ENCODE measurements at places on chromosomes 3 and 15. TPM values are rescaled to one million over a fixed set of nuclear protein-coding genes. Genes with fewer than 3 reads are reported as not detected.

DNA sequence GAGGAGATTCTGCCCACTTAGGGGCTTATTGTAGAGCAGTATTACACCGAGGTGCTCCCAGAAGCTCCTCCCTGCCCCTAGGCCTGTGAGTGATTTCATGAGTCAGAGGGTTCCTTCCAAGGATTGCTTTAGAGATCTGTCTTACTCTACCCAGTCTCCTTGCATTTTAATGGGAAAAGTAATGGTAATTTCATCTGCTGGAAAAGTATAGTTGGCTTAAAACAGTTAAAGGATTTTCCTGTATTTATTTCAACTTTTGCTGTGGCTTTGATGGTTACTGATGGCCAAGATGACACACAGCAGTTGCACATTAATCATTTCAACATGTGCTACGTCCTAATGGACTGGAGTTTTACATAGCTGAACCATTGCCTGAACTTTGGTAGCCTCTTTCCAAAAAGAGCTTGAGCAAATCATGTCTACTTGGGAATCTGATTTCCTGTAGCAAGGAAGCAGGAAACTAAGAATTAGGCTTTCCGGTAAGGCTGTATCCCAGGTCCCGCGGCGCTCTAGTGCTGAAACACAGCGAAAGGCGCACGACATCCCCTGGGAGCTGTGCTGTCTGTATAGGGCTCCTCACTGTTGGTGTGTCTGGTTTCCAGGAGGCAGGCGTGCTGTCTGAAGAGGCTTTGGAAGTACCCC lies 9.2 kb upstream of the PGPEP1L start:
- peak; percentile 31 for DNase-seq

Gene PLS1
- total RNA-seq, result 2.6 TPM

DNA sequence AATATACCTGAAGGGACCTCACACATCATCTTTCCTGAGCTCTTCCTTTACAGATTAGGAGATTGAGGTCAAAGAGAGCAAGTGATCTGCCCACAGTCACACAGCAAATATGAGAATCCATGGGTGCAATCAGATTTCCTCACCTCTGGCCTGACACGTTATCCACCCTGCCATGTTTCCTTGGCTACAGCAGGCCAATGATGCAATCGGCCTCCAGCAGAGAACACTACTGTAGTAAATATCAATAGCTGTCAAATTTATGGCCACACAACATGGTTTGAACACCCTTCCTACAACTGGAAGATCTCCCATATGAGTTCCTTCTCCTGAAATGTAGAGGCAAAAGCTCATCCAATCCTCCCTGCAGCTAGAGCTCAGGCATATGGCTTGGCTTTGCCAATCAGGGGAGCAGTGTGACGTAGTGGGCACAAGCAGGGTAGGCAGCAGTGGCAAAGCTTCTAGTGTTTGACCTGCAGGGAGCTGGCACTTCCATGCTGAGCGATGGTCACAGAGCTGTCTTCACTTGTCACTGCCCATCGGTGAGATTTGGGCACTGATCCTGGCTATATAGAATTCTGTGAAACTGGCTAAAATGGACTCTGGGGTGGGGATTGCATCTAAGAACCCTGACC lies 271.3 kb downstream of the TJP1 start:
- no peak for DNase-seq

Gene HYKK
- 6.9 TPM for total RNA-seq

DNA sequence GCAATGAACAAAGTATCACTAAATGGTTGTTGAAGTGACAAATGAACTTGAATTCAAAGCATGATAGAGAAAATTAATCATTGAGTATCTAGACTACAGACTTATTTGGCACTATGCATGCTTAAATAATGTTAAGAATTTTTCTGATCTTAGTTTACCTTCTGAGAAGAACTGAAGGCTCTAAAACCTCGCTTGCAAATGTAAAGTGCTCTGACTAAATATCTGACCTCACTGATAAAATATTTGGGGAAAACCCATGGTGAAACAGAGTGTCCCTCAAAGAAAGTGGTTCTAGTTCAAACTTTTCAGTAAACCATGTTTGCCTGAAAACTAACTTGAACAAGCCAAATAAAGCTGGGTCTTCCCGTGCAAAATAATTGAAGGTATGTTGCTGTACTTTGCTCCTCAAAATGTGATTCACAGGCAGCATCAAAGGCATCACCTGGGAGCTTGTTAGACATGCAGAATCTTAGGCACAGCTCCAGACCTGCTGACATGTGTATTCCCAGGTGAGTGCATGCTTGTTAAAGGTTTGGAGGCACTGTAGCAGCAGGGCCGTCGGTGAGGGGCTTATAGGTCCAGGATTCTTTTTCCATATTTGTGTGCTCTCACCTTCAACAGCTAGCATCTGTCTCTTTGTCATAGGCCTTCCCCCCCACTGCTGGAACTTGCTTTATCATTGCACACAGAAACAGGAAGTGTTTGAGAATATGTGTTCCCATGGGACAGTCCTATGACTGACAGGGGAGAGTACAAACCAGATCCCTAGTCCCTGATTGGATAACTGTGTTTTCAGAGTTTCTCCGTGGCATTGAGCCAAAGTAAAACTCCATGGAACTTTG lies 524.2 kb upstream of the LMCD1 start:
- no peak for DNase-seq

Gene TRPC1
- total RNA-seq, result 13.9 TPM

Gene ZBED2
- total RNA-seq, result not detected

Gene PP2D1
- not detected for total RNA-seq

Gene SSUH2
- 1.1 TPM for total RNA-seq
